ENCODE measurements at places on chromosomes 1 and 21.
A peak's percentile ranks its signal among the peaks of the same experiment; 100 is the strongest.

DNA sequence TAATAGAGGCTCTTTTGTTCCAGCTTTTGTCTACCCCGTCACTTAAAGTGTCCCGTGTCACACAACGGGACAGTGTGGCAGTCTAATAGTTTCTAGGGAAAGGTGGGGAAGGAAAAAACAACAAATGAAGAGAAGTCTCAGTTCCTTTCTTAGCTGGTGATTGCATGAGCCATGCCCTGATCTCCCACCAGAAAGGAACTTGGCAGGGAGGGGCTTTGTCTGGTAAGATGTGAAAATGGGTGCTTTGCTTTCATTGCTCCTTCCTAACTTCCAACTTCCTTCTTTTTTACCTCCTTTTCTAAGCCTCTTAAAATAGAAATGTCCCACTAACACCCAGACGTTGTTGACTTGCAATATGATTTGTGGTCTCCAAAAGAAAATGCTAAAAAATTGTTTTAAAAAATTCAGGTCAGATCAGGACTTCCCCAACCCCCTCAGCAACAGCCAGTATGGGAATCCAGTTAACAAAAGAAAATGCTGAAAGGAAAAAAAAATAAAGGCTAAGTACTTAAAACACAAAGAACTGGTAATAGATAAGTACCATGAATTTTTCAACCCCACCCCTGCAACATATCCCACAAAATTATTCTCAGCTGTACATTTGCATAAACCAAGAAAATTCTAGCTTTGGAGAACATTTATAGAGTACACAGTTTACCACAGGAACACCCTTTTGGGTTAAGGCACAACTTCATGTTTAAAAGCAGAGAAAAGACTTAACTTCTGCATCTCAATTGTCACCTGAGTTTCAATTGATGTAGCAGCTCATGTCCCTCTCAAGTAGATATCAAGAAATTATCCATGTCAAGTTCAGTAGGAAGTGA is 106.2 kb downstream of the NIBAN1 start:
- no peak for DNase-seq

DNA sequence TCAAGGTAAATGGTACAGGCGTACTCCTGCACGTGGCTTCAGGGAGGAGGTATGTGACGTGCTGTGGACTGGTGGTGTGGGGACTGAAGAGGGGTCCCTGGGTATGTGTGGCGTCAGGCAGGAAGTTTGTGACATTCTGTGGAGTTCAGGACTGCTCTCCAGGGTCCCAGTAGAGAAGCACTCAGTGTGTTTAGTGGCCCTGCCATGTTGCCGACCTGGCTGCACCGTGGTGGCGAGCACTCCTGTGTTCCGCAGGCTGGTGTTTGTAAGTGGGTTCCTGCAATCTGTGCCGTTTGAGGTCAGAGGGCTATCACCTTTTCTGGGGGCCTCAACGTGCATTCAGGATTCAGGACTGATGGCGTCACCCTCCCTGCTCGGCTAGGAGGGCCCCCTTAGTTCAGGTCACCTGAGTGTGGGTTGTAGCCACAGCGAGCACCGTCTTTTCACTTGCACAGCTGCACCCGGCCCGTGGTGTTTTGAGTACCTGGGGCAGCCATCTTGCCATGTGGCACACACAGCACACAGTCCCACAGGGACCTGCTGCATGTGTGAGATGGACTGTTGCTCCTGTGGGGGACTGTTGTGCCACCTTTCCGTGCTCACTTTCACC is 26.5 kb downstream of the SNAP47 start:
- no peak for DNase-seq

GRCh38 chr1:67299296-67299695 is 8.4 kb upstream of the IL12RB2 start:
- DNase-seq = no peak

DNA sequence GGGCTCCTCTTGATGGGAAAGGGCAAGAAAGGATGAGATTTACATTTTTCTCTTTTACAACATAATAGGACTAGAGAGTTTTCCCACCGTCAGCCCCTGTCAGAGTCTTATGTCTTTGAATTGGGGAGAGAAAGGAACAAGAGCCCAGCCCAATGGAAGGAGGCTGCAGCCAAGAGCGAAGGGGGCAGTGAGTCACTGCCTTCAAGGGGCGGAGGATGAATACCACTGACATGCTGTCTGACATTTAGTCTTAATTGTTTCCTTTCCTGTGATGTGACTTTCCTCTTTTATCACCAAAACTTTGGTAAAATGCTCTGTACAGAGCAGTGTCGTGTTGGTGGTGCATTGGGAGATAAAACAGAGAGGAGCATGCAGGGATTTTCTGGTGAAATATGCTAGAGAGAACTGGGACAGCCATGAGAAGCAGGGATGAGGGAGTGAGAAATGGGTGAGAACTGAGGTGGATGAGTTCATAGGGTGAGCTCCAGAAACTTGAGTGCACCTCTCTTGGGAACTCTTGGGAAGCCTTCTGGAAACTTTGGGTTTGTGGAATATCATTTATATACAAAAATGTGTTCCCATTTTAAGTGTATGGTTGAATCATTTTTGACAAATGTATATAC is 179.9 kb upstream of the FGGY start:
- DNase-seq = no peak

GRCh38 chr1:16127676-16128337 is 28.1 kb downstream of the EPHA2 start:
- no peak for DNase-seq

GRCh38 chr1:47758341-47759250 is 238.6 kb downstream of the TRABD2B start:
- DNase-seq = no peak

DNA sequence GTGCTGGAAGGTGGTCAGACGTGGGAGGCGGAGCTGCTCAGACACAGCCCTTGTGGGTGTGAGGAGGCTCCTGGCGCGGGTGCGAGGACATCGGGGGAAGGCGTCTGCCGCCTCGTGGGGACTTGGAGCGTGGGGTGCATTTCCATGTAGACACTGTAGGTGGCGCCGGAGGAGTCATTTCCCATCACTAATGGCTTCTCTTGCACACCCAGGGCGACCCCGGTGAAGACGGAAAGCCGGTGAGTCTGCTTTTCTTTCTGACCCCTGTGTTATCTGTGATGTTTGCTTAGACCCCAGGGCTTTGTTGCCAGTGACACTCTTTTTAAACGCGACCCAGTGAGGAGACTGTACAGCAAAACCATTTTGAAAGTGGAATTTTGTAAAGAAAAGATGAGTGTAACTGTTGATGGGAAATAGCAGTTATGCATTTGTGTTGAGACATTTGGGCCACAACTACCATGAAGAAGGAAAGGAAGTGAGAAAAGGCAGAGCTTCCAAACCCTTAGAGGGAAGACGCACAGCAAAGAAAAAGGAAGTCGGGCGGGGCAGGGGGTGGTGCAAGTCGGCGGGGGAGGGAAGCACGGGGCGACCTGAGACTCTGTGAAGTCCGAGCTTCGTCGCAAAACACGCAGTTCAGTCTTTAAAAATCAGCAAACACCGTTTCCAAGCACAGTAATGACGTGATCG is 64.0 kb downstream of the SLC19A1 start:
- peak; percentile 72 for DNase-seq

GRCh38 chr1:58443986-58444868 is 102.3 kb downstream of the OMA1 start:
- no peak for DNase-seq

- DNase-seq = no peak
Measured at GRCh38 chr1:43522776-43523480, 7.8 kb upstream of the PTPRF start.

GRCh38 chr1:213719462-213719861 is 268.3 kb upstream of the PROX1 start:
- DNase-seq = no peak

DNA sequence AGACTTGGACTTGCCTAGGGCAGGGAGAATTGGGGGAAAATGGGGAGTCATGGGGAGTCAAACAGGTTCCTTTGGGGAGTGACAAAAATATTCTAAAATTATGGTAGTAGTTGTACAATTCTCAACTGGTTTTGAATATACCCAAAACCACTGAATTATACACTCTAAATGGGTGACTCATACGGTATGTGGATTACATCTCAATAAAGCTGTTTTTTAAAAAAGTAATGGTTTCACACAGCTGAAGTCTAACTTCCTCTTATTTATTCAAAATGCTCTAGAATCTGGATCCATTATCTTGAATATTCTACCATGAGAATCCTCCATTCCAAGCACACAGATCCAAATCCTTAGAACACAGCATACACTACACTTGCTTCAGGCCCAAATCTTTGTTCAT is 11.1 kb downstream of the EIF4G3 start:
- DNase-seq = no peak

GRCh38 chr21:16870103-16870502 is 642.7 kb upstream of the CXADR start:
- DNase-seq = no peak

GRCh38 chr1:53685272-53686051 is 53.5 kb downstream of the GLIS1 start:
- no peak for DNase-seq

- no peak for DNase-seq
Measured at GRCh38 chr1:23741609-23742008, 1.7 kb upstream of the ELOA start.

DNA sequence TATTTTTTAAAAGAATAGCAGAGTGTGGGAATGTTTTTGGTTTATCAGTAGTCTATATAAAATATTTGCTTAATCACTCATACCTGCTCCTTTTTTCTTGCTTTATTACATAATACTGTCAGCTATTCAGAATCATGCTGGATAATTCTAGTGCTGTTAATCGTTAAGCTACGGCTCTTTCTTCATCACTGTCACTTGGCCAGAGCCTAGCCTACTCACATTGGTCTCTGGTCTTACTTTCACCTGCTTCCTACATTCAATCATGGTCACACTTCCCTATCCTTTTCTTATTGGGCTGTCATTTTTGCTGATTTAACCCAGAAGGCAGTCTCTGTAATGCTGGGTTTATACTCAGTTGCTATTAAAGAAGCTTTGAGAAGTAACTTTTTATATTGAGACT is 2.5 kb downstream of the KLHL20 start:
- DNase-seq = no peak

DNA sequence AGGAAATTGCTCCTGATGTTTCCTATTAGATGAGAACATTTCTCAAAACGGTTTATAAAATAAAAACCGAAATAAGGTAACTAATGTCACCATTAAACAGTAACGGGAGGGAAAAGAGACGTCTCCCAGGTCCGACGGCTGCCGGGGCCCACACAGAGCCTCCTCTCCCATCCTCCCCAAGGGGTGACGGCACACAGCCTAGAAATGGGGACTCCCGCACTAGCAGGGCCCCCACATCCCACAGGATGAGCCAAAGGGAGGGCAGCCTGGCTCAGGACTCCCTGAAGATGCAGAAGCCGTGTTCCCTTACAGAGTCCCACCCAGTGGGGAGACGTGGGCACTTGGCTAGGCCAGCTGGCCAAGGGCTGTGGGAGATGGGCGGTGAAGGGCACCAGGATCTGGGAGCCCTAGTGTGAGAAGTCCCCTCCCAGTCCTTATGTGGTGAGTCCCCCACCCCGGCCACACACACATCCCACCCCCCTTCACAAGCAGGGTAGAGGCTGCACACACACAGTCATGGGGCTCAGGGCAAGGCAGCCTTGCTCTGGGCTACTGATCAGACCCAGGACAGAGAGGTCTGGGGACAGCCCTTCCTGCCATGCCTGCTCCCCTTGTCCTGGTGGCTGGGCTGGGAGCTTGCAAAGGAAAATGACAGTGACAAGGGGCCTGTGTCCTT is 3.3 kb downstream of the KRTAP10-3 start:
- DNase-seq = no peak

DNA sequence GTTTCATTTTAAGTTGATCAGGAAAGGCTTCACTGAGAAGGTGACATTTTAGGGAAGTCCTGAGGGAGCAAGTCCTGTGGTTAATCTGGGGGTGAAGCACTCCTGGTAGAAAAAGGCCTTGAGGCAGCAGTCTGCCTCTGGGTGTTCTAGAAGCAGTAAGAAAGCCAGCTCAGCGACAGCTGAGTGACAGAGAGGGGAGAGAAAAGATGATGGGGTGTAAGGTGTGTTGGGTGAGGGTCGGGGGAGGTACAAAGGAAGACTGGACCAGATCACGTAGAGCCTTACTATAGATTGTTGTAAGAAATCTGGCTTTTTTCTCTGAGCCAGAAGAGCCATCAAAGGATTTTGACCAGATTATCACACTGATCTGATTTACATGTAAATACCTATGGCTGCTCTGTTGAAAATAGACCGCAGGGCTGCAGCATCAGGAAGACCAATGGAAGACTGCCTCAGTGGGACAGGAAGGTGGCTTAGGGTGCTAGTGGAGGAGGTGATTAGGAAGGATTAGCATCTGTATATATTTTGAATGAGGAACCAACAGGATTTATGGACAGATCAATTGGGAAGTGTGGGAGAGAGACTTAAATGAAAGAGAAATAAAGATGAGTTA is 131.2 kb downstream of the CDC7 start:
- no peak for DNase-seq

GRCh38 chr1:173477286-173478093 is at the start of gene PRDX6:
PRDX6 (plus strand) TSS chr1:173477335; CDS start chr1:173477398, 63 bp downstream.
- no peak for DNase-seq

GRCh38 chr1:22918644-22919043 is 54.0 kb downstream of the LACTBL1 start:
- DNase-seq = no peak

- no peak for DNase-seq
Measured at GRCh38 chr1:229897501-229897900, 169.5 kb upstream of the GALNT2 start.

DNA sequence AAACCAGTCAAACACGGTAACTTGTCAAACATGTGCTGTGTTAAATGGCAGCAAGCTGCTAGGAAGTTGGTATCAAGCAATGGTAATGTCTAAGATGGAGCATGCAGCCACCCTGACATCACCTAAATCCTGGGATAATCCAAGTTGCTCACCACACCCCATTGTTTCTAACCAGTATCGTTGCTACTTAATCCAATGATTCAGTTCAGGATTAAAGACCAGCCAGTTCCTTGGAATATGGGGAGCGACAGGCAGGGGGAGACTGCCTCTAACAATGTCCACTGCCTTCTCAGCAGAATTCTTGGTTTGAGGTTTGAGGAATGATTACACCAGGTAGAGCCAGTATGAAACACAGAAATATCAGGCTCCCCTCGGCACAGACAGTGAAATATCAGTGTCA is 122.1 kb upstream of the IFFO2 start:
- no peak for DNase-seq

DNA sequence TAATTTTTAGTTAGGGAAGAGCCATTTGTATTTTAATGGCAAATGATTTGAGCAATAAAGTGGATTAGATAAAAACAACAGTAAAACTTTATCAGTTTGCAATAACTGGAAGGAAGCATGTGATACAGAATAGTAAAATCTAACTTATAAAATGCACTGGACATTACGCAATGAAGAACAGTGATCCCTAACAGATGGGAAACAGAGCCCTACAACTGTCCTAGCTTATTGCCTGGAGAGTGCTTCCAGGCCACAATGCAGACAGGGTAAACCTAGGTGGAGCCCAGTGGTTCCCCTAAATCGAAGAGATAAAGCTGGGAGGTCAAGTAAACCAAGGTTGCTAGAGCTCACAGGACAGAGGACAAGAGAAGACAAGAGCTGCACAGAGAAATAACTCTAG is 7.0 kb downstream of the OMA1 start:
- DNase-seq = no peak

- no peak for DNase-seq
Measured at GRCh38 chr1:75990686-75991085, 58.5 kb upstream of the ASB17 start.

- DNase-seq = no peak
Measured at GRCh38 chr1:37410105-37410504, 64.3 kb upstream of the ZC3H12A start.

- DNase-seq = no peak
Measured at GRCh38 chr1:230074762-230075161, 7.7 kb downstream of the GALNT2 start.

- no peak for DNase-seq
Measured at GRCh38 chr1:221574529-221574928, 167.4 kb downstream of the DUSP10 start.

All from activated CD4-positive, alpha-beta T cell treated with anti-CD3 and anti-CD28 coated beads for 1 hour (primary cell).